ENCODE measurements at places on chromosomes 4 and X.

DNA sequence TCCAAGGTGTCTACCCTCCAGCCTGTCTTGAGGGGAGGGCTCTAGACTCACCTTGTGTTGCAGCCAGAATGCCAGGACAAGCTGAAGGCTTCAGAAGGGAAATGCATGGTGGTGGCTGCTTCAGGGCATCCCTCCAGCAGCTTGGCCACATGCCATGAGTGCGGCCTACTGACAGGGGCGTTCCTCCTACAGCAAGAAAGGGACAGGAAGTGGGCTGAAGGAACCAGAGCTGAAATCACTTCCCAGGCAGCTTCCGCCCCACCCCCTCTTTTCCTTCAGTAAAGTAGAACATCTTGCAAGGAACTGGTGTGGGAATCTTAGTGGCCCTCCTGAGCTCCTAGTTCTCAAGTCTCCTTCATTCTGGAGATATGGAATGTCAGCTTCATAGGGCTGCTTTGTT lies 167.5 kb upstream of the DGKK start:
- DNase-seq, result peak; percentile 31

- DNase-seq, result no peak
Measured at GRCh38 chrX:21745756-21746155, 12.2 kb downstream of the SMPX start.

- DNase-seq, result no peak
Measured at GRCh38 chrX:50812995-50813842, 775 bp downstream of the SHROOM4 start.

DNA sequence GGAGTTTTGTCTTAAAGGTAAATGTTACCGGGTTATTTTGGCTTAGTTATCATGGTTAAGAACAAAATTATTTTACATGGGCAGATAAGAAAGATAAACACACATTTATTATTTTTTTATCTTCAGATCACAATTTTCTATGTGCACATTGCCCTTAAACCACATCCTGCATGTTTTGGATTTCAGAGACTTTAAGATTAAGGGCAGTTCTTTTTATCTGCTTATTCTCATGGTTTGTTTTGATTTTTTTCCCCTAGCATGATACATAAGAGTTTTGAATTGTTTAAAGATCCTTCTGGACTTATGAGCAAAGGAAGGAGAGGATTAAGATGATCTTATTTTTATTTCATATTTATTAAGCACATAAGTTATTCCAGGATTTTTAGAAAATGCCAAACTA lies 190.1 kb upstream of the BMP3 start:
- no peak for DNase-seq

- DNase-seq, result no peak
Measured at GRCh38 chr4:150826306-150826705, 188.8 kb downstream of the LRBA start.

- DNase-seq, result no peak
Measured at GRCh38 chrX:53483838-53484405, 49.8 kb upstream of the HSD17B10 start.

DNA sequence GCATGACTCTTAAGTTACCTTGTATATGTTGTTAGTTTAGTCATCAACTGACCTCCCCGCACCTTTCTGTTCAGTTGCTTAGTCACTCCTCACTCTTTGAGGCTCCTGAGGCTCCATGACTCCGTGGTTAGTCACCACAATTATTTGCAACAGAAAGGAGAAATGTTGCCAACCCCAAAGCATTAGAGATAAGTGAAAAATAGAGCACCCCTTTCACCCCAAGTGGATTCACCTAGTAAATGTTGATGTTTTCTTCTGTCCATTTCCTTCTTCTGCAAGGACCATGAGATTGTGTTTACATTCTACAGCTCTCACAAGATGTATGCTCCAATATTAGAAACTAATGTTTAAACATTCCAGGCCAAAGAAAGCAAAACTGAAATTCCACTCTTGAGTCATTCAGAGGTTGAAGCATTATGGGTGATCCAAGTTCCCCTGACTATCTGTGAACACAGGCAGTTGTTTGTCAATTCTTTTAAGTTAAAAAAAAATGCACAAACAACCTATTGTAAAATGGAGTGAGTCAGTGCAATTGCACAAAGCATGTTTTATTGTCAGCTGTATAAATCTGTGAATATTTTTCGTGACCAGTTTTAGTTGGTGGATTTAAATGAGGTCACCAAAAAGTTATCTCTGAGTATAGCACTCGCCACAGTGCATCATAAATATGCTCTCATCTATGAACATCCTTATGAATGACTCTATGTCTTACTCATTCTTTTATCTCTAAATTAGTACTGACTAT lies 552.4 kb upstream of the MAGEB2 start:
- DNase-seq, result no peak

DNA sequence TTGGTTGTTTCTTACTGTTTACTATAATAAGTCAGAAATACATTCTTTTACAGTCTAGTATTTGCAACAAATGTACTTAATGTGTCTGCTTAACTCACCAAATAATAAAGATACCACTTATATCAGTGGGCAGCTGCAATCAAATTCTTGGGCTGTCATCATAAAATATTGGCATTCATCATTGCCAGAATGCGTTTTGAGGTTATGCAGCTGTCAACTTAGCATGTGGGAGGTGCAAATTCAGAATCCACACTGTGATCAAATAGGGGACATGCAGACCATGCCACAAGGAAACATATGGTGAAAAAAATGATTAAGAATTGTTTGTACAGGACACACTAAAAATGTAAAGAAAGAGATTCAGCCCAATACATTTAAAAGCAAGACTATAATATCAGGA lies 86.5 kb downstream of the HCCS start:
- DNase-seq, result no peak
